ENCODE measurements at places on chromosomes 5 and 9.

GRCh38 chr5:54859316-54859715, 126.1 kb downstream of the ESM1 start:
- DNase-seq = no peak

DNA sequence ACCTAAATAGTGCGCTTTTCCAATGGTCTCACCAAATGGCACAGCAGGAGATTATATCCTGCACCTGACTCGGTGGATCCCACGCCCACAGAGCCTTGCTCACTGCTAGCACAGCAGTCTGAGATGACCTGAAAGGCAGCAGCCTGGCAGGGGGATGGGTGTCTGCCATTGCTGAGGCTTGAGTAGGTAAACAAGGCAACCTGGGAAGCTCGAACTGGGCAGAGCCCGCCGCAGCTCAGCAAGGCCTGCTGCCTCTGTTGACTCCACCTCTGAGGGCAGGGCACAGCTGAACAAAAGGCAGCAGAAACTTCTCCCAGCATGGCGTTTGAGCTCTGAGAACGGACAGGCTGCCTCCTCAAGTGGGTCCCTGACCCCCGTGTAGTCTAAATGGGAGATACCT, 18.1 kb upstream of the ABLIM3 start:
- no peak for DNase-seq

- no peak for DNase-seq
These were observed 817.1 kb upstream of the CDH9 start for GRCh38 chr5:27855491-27855890.

GRCh38 chr9:87853302-87853701, 29.4 kb upstream of the SPATA31E1 start:
- DNase-seq = no peak

GRCh38 chr5:42250-42649, 49.7 kb upstream of the PLEKHG4B start:
- no peak for DNase-seq

DNA sequence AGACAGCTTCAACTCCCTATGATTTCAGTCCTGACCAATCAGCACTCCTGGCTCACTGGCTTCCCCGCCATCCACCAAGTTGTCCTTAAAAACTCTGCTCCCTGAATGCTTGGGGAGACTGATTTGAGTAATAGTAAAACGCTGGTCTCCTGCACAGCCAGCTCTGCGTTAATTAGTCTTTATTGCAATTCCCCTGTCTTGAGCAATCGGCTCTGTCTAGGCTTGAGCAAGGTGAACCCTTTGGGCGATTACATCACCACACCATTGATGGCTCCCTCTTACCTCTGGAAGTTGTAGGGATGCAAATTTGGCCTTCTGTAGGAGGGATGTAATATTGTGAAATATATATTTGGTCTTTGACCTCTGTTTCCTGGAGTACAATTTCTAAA, 2.9 kb upstream of the SLC23A1 start:
- no peak for DNase-seq

DNA sequence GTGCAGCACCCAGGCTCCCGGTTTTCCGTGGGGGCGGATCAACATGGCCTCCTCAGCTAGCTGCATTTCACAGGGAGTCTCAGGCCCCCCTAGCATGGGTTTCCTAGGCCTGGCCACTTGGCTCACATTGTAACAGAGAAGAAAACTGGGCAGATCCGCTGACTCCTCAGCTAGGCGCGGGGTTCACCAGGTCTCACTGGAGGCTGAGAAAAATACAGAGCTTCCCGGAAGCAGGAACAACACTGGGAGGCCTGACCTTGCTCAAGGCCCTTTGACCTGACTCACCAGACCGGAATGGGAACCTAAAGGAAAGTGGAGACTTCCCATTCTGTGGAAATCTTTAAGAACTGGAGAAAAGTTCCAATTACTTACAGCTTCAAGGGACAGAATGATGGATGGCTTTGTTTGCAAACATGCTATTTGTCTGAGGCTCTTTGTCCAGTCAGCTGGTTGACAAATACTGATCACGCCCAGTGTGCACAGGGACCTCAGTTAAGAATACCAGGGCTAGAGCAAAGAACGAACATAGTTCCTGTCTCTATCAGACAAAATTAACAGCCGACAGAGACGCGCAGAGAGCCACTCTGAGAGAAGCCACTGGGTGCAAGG, 88.7 kb upstream of the LRRTM2 start:
- DNase-seq = no peak

GRCh38 chr9:93463638-93464248, 10.4 kb upstream of the FAM120AOS start:
- no peak for DNase-seq

- no peak for DNase-seq
These were observed 151.0 kb downstream of the PCSK1 start for GRCh38 chr5:96282020-96282419.

DNA sequence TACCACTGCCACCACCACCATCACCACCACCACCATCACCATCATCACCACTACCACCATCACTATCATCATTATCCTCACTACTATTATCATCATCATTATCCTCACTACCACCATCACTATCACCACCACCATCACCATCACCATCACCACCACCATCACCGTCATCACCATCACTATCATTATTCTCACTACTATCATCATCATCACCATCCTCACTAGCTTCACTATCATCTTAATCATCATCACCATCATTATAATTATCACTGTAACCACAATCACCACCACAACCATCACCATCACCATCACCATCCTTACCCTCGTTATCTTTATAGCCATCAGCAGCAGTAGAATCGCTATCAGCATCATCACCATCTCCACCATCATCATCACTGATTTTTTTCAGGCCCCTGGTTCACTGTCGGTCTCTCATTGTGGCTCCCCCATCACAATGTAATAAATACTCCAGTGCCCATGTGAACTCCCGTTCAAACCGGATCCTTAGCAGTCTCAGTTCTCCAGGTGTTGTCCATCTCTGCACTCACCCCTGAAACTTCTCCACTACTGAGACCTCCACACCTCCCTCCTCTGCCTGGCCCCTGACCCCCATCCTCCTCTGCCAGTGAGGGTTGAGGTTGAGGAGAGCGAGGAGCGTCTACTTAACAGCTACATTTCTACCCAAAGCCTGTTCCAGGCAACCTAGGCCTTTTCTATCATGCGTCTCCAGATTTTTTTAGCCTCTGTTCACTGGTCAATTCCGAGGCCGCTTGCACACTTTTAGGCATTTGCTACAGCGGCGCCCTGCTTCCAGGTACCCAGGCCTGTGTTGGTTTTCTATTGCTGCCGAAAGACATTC, 238.2 kb downstream of the PBX3 start:
- no peak for DNase-seq

GRCh38 chr5:135445306-135445985, 1.7 kb downstream of the DCANP1 start:
- no peak for DNase-seq

DNA sequence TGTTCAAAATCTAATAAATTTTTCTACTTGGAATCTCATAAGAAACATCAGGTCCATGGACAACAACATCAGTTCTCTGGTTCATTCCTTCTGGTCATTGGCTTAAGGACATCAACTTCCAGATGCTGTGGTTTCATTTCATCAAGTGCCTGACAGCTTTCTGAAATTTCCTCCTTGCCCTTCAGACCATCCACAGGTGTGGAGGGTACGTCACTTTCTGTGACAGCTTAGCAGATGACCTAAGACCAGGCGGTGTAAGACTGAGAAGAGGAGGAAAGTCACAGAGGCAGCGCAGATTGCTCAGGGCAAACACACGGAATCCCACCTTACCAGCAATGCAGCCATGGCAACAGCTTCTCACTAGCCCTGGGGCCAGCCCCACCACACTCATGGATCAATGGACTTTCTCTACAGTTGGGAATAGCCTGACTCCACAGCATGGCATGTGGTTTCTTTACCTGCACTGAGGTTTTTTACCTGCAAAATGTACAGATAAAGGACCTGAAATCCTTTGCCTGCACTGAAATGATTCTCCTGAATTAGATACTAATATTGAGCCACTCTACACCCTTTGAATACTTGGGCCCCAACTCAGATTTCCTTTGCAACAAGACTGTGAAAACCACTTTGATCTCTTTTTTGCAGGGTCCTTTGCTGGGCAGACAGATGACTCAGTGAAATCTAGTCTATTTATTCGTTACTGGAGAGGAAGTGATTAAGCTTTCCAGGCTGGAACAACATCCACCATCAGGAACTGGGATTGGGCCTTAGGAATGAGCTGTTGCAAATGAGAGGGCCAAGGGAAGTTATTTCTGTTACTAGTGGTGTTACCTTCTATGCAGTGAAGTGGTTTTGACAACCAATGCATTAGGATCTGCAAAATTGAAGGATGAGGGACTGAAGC, 26.9 kb downstream of the TICAM2 start:
- no peak for DNase-seq

DNA sequence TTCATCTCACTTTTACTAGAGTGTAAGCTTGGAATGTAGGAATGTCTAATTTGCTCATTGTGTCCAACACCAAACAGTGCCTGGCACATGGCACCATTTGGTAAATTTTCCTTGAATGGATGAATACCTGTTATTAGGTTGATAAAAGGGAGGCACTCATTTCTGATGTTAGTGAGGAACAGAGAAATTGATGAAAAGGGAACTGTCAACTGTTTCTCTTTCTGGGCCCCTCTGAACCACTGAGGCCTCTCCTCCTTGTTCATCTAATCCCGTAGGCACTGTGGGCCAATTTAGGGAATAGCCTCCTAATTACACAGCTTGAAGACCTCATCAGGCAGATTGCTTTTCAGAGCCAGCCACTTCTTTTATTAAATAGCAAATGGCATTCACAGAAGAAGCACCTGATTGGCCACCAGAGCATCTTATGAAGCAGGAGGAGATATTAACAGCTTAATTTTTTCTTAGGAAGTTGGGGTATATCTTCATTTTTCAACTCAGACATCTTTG, 22.6 kb downstream of the MRRF start:
- DNase-seq = no peak

DNA sequence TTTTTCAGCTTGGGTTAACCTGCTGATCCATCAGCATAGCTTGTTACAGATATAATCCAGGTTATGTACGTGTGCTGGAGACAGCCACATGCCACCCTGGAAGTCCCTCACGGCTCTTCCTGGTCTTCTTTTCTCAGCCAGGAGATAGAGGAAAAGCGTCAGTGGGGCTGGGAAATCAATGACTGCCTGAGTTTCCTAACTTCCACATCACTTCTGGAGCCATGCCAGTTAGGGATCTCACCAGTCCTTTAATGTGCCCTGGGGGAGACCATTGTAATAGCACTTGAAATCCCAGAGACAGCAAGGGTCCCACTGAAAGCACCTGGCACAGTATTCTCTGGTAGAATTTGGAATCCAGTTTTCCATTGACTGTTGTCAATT, 29.2 kb downstream of the ANXA2R start:
- DNase-seq = no peak

DNA sequence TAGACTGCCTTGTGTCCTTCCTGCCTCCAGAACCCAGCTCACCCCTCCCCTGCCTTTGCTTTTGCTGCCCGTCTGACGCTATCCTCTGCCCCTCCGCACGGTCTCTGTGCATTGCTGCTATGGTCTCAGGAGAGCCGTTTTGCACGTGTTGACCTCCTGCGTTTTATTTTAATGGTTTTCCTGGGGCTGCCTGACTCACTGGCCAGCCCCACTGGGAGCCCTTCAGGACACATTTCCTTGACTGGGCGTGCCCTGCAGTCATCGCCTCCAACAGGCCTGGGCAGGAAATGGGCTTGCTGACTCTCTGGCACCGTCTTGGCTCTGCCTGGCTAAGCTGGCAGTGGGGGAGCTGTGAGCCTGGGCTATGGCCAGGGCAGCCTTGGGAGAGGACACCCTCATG, 17.9 kb upstream of the ASS1 start:
- DNase-seq = no peak

DNA sequence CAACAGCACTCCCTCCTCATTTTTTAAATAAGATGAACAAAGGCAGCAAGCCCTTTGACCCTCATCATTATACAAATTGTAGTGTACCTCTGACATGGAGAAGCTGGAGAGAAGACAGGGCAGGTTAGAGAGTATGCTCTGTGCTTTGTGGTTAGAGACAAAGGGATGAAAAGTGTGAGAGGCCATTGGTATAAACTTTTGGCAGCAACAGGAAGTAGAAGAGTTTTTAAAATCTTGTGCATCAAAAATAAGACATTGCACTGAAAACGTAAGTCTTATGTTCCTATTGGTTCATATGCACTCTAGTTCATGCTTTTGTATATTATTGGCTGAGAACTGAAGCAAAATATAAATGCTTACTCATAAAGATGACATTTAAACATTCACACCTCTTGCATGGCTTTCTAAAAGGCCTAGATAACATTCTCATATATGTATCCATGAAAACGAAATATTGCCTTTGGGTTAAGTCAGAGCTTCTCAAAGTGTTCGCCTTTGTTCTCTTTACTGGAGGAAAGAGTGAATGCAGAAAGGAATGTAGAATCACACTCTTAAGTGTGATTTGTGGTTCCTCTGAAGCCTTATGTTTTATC, 158.0 kb downstream of the PALM2AKAP2 start:
- DNase-seq = no peak

- DNase-seq = no peak
These were observed 17.6 kb upstream of the PPP1R26 start for GRCh38 chr9:135461936-135462335.

DNA sequence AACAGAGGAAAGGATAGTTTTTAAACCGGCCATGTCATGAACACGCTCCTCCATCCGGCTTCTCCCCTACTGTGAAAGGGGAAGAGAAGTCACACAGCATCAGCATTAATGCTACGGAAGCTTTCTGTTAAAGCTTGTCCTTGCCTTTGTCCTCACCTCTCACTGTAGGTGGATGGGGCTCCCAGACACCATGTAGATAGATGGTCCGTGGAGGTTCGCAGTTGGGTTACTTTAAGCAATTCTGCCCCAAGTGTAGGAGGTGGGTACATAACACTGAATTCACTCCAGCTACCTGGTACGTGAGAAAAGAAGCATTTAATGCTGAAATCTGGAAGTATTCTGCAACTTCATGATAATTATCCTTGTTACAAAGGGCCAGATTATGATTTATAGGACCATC, 165.8 kb downstream of the BAAT start:
- DNase-seq = no peak

GRCh38 chr5:109566361-109566760, 123.4 kb upstream of the MAN2A1 start:
- DNase-seq = no peak

DNA sequence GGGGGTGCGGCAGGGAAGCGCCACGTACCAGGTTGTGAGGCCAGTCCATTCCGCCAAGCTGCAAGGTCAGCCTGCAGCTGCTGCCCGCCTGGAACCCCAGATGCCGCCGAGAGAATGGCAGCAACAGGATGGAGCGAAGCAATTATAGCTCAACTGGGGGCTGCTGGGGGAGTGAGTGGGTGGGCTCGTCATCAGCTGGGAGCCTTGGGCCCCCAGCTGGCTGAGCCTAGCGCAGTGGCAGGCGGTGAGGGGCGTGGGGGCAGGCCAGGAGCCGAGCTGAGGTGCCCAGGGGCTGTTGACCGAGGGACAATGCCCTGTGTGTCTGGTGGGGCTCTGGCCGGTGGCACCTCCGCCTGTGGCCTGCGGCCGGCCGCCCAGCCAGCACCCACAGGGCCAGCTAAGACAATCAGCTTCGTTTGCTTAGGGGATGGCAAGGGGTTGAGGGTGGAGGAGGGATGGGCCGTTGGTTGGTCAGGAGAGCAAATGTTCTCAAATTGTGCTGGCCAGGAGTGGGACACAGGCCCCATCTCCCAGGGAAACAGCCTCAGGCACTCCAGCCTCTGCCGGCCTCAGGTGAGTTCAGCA, at the start of gene IL17B:
Gene IL17B (minus strand): TSS at position 116 of the 585 bp plus-strand sequence. CDS start 67 bp downstream, at position 49.
- no peak for DNase-seq
